ENCODE measurements at places on chromosomes 2 and 18.

DNA sequence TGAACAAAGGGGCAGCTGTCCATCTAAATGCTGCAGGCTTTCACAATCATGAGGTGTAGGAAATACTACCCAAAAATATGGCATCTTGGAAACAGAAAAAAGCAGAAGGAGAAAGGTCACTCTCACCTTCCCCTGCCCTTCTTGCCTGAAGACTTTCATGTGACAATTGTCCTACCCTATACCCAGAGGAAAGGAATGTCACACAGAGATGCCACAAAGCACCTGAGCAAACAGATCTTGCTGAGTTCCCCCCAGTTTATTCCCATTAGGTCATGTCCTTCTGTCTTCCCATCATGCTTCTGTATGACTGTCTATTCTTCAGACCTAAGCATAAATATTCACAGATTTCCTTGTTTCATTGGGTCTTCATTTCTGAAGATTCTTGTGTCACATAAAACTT is 116.6 kb upstream of the MSH6 start:
- DNase-seq, result no peak

GRCh38 chr2:184654945-184655344 is 56.6 kb downstream of the ZNF804A start:
- no peak for DNase-seq

- no peak for DNase-seq
Observed at GRCh38 chr18:69400253-69400975, at the start of gene DOK6. TSS of gene DOK6 (plus strand) at chr18:69400888.

DNA sequence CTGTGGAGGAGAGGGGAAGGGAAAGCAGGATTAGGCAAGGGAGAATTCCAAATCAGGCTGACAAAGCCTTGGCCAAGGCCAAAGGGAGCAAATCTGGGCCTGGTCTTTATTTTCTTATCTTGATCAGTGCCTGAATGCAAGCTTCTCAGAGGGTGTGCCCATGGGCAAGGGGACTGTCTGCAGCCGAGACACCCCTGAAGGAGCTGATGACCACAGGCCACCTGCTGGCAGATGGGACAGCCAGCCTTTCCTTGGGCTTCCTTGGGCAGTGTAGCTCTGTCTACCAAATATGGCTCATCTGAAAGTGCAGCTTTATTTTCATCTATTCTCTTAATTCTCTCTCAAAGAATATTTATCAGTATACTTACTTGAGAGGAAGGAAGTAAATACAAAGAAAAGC is 117.0 kb downstream of the PKP4 start:
- no peak for DNase-seq

DNA sequence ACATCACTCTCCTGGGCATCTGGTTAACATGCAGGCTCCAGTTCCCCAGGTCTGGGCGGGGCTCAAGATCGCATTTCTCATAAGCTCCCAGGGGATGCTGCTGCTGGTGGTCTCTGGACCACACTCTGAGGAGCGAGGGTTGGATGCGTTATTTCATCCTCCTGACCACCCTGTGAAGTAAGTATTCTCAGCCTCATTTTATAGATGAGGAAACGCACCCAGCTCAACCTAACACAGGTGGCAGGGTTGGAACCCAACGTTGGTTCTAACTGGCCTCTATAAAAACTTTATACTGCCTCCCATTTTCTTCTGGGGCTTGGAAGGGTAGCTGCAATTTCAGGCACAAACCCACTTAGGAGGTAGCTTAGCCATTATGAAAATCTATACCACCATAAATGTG is 120.5 kb downstream of the FAM210A start:
- DNase-seq, result no peak

DNA sequence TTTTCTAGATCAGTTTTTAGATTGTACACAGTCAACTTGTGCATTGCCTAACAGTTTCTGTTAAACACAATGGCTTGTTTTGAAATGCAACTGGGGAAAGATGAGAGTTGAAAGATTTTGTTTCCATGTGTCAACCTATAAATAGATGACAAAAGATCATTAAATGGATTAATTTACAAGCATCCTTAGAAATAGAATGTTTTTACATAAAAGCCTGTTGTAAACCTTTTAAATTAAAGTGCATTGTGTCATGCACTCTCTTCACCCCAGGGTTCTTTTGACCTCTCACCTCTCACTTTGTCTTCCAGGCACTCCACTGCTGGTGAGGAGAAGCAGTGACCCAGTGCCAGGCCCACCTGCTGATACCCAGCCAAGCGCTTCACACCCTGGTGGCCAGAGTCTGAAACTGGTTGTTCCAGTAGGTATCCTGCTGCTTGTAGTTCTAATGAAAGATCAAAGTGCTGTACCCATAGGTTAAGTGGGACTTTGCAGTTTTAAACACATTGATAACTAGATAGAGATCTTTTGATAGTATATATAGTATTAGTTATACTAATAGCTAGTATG is 502.1 kb downstream of the PARD3B start:
- DNase-seq, result no peak

- no peak for DNase-seq
Observed at GRCh38 chr18:10354241-10354811, 100.1 kb upstream of the APCDD1 start.

DNA sequence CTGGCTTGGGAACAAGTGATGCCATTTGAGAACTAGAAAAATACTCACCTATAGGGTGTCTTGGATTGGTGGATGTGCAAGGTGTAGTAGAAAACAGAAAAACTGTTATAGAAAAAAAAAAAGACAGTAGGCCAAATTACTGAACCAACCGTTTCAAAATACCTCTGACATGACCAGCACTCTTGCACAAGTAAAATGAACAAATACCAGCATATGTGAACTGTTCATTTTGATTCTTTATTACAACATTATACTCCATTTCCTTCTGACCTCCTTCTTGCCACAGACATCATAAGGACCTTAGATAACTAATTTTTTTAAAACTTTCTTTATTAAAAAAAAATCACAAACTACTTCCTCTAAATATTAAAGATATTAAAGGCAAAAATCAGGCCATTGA is 125.5 kb downstream of the ATAD2B start:
- no peak for DNase-seq

DNA sequence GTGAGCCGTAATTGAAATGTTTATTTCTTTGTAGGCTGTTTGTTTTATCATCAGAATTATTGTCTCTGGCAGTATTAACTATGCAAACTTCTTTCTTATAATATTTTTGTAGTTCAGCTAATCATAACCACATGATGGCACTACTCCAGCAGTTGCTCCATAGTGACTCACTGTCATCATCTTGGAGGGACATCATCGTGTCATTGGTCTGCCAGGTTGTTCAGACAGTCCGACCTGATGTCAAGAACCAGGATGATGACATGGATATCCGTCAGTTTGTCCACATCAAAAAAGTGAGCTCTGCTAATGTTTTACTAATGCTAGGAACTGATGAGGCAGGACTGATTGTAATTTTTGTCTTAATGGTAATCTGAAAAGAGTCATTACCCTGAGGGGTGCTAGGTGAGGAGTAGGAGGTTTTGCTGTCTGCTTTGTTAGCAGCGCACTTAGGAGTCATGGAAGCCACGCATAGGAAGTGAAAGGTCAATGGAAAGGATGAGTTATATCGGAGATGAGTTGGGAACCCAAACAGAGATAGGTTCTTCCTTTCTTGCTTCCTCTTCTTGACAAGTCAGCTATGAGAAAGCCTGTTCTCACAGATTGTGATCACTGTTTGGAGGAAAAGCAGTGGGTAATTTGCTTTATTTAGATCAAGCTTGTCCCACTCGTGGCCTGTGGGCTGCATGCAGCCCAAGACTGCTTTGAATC is 49.2 kb downstream of the PIKFYVE start:
- no peak for DNase-seq

DNA sequence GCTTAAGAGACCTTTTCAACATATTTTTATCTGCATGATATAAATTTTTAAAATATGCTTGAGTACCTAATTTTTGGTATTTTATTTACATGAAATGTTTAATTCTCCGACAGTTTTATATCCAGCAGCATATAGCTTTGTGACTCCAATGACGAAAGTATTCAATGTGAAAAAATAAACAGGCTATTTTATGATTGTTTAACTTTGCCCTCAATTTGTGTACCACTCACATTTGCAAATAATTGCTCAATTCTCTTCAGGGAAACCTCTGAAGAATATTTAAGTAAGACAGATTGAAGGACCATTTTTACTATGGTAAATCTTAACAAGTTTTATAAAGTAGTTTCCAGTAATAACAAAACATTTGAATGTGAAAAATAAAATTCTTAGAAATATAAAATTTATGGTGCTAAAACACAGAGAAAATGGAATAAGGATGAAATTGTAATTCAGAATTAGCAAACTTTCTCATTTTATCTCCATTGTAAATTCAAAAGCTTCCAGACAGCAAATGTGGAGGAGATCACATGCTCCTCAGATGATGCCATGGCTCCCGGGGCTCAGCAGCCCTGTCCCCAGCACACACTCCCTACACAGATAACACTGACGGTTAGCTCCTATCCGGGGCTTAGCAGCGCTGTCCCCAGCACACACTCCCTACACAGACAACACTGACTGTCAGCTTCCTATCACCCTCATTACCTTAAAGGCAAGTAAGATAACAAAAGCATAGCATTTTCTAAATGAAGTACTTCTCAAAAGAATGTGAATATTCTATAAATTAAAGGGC is 39.7 kb downstream of the SH3YL1 start:
- DNase-seq, result no peak

DNA sequence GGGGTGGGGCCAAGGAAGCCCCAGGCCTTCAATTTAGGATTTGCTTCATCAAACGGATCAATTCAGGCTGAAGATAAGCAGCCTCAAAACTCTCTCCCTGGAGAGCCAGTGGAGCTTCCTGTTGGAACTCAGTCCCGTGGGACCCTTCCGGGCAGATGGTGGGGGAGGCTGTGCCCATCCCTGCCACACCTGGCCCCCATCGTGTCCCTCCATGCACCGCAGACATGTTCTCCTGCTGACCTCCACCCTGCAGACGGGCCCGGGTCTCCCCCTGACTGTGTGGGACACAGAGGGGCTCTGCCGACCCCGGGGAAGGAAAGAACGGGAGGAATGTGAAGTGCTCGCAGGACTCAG is 144.2 kb downstream of the TPO start:
- DNase-seq, result no peak

GRCh38 chr18:63848159-63848558 is 39.3 kb upstream of the SERPINB2 start:
- no peak for DNase-seq

GRCh38 chr2:38750011-38750890 is 910 bp downstream of the SRSF7 start:
- DNase-seq, result peak; percentile 32
